ENCODE measurements at places on chromosomes 6 and 20.

DNA sequence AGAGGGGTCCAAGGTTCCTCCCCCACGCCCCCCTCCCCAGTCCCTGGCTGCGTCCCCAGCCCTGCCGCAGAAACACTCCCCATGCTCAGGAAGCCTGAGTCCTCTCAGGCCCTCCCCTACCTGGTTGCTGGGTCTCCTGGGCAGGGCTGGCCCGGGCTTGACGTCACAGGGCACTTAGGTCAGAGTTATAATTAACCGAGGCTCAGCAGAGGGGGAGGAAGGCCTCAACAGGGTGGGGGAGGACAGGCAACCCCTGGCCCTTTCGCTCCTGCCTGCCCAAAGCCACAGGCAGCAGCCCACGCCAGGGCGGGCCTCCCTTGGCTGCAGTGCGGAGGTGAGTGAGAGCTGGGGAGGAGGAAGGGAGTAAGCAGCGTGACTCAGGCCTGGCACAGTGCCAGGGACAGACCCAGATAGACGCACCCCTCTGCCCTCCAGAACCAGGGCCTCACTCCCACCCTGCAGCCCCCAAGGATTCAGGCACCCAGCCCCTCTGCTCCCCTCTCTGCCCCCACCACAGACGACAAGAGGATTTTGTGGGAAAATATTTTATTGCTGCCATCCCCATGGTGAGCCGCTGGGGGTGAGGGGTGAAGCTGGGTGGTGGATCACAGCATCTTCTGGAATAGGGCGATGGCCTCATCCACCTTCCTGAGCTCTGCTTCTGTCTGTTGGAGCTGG is at the start of gene VWA7:
Gene VWA7, minus strand, starts transcription at position 340 of the 678 bp plus-strand sequence. CDS start 549 bp downstream, outside the sequence.
- DNase-seq: peak; percentile 56

DNA sequence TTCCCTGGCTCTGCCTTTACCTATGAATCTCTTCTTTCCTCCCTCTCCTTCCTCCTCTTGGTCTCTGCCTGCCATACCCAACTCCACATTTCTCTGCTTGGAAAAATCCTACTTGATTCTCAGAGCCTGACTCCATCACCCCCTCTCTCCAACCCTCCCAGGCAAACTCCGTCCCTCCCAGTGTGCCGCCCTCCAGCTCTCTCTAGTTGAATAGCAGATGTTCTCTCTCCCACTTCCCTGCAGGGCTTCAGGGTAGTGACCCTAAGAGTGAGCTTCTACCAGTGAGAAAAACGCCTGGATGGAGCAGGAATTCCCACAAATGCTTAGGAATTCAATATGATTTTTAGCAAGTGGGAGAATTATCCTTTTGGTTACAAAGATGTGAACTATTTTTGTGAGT is 141.6 kb downstream of the MTHFD1L start:
- no peak for DNase-seq

- no peak for DNase-seq
Measured at GRCh38 chr20:51995551-51995951, 193.2 kb upstream of the SALL4 start.

DNA sequence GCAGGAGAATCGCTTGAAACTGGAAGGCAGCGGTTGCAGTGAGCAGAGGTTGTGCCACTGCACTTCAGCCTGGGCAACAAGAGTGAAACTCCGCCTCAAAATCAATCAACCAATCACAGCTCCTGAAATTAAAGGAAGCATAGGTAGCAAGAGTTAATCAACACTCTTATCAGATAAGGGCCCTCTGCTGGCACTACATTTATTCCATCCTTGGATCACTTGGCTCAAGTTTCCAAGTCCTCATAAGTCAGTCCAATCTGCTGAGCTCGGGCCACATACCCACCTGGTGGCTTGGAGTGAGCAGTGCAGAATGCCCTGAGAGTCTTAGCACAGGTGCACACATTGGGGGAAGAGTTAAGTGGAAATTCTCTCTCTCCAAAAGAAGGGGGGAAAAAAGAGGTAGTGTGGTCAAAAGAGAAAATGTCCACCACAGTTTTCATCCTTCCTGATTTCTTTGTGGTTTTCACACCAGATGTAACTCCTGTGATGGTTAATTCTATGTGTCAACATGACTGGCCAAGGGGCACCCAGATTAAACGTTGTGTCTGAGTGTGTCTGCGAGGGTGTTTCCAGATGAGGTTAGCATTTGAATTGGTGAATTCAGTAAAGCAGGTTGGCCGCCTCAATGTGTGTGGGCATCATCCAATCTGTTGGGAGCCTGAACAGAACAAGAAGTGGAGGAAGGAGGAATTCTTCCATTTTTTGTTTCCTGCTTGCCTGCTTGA is 14.2 kb upstream of the FAM8A1 start:
- DNase-seq: no peak

GRCh38 chr20:17457588-17458190 is 73.5 kb downstream of the BFSP1 start:
- DNase-seq: no peak

- no peak for DNase-seq
Measured at GRCh38 chr6:82568290-82568993, 204.8 kb downstream of the TPBG start.

- no peak for DNase-seq
Measured at GRCh38 chr6:138920906-138921305, 67.1 kb downstream of the REPS1 start.

DNA sequence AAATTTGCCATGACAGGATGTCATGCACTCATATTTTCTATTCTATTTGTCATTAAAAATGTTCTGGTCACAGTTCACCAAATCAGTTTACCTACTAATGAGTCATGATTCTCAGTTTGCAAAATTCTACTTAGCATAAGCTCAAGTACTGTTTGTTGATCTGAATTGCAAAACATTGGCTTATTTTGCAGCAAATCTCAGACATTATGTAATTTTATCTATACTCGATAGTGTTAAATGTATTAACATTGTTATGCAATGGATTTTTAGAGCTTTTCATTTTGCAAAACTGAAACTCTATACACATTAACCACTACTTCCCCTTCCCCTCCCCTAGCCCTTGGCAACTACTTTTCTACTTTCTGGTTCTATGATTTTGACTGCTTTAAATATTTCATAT is 213.8 kb upstream of the ZFP64 start:
- DNase-seq: no peak

- DNase-seq: no peak
Measured at GRCh38 chr20:13543783-13544182, 94.9 kb downstream of the TASP1 start.

DNA sequence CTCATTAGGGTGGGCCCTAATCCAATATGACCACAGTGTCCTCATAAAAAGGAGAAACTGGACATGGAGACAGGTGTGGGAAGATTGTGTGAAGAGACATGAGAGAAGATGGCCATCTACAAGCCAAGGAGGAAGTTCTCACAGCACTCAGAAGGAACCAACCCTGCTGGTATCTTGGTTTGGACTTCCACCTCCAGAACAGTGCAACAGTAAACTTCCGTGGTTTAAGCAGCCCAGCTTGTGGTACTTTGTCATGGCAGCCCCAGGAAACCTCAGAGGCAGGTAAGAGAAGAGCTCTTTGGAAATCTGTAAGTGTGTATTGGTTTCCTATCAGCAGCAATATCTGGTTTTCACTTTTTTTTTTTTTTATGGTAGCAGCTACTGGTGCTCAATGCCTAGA is 16.5 kb upstream of the CNKSR3 start:
- DNase-seq: no peak

- no peak for DNase-seq
Measured at GRCh38 chr6:168737481-168737880, 296.5 kb downstream of the SMOC2 start.

DNA sequence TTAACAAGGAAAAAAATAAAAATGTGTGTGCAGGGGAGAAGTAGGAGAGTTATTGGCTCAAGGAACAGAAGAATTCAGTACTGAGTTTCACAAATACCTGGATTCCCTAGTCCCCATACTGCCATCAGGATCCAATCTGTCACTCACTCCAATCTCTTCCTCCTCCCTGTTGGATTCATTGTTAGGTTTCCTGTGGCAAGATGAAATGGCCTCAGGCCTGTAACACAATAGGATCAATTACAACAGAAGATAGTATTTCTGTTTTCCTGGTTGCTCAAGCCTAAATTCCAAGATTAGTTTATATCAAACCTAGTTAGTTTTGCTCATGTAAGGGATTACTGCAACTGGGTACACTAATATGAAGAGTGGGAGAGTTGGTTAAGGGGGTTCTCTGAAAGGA is 24.4 kb downstream of the HCRTR2 start:
- no peak for DNase-seq

DNA sequence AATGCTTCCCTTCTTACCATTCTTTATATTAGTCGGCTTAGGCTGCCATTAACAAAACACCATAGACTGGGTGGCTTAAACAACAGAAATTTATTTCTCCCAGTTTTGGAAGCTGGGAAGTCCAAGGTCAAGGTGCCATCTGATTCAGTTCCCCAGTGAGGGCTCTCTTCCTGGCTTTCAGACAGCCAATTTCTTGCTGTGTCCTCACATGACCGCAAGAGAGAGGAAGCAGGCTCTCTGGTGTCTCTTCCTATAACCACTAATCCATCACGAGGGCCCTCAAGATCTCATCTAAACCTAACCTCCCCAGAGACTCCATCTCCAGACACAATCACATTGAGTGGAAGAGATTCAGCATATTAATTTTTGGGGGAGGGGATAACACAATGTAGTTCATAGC is 193.0 kb upstream of the SGK1 start:
- no peak for DNase-seq

DNA sequence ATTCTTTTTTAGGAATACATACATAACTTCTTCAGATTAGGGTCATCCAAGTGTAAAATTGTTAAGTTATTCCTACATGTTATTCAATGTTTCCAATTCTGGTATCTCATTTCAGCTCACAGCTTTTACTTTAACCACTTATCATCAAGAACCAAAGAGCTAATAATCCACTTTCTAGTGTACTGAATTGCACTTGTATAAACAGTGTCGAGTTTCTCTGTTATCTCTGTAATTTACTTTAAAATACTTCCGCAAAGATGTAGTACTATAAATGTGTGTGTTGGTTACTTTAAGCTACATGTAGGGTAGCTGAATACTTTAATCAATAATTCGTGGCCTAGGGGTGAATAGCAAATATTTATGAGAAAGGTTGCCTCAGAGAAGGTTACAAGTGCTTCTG is 8.8 kb upstream of the GJA1 start:
- DNase-seq: no peak

GRCh38 chr6:391559-392440 is at the start of gene IRF4:
Gene IRF4 (plus strand): TSS chr6:391752. CDS start chr6:393153, 1,401 bp downstream.
- peak; percentile 35 for DNase-seq

- no peak for DNase-seq
Measured at GRCh38 chr20:44433751-44434538, 41.7 kb upstream of the TTPAL start.

- no peak for DNase-seq
Measured at GRCh38 chr6:14451594-14452374, 334.2 kb downstream of the CD83 start.

- no peak for DNase-seq
Measured at GRCh38 chr20:31835977-31836852, 9.2 kb downstream of the FOXS1 start.

- no peak for DNase-seq
Measured at GRCh38 chr6:49205526-49205925, 257.5 kb downstream of the MMUT start.

- peak; percentile 2 for DNase-seq
Measured at GRCh38 chr6:69866351-69866769, at the start of gene COL19A1. Gene COL19A1 (plus strand): TSS chr6:69866556. CDS start chr6:69879568, 13,012 bp downstream.

- DNase-seq: no peak
Measured at GRCh38 chr6:71220466-71220865, 68.1 kb upstream of the OGFRL1 start.

DNA sequence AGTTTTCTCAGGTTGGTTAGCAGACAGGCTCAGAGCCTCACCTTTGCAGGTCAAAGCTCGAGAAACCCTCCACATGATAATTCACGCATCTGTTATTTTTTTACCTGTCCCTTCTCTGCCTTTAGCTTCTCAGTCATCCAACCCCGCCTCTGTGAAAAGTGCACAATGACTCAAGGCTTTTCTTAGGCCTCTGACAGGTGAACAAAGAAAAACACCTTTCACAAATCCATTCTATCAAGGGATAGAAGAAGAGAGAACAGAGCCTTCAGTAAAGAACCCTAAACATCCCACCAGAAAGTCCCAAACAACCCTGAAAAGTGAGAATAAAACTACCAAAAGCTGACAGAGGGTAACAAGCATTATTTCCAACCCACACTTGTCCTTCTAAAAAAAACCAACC is 178.2 kb downstream of the GJA10 start:
- no peak for DNase-seq

DNA sequence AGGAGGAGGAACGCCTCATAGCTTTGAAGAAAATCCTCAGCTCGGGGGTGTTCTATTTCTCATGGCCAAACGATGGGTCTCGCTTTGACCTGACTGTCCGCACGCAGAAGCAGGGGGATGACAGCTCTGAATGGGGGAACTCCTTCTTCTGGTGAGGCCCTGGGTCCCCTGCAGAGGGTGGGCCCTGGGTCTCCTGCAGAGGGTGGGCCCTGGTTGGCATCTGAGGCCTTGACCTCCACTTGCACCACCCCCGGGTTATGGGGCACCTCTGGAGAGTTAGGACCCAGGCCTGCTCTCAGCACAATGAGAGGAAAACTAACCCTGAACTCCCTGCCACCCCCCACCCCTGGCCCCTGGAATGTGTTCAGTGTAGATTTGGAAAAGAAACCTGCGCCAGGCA is 47.2 kb downstream of the SYNJ2 start:
- no peak for DNase-seq

DNA sequence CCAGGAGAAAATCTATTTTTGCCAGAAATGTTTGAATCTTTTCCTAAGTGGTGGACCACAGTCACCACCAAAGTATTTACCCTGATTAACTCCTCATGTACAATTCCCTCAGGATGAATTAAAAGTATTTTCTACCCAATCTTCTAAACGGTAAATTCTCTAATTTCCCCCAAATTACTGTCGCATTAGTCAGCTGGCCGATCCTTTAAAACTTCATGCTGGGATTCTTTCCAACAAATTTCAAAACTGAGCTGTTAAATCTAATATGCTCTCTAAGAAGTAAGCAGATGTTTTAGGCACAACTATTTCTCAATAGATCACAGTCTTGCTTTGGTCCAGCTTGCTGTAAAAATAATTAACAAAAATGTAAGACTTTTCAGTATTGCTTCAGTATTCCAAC is 447.2 kb downstream of the FRK start:
- DNase-seq: no peak

GRCh38 chr6:136587527-136587926 is 37.3 kb upstream of the MAP7 start:
- DNase-seq: no peak

GRCh38 chr6:9437836-9438235 is 977.0 kb downstream of the TFAP2A start:
- DNase-seq: no peak

- no peak for DNase-seq
Measured at GRCh38 chr6:170036916-170037315, 254.0 kb downstream of the DLL1 start.

- no peak for DNase-seq
Measured at GRCh38 chr6:65627015-65627414, 80.0 kb downstream of the EYS start.
